ENCODE measurements at places on chromosomes 5 and 9. TPM values are rescaled to one million over a fixed set of nuclear protein-coding genes. Genes with fewer than 3 reads are reported as not detected.
A peak's percentile ranks its signal among the peaks of the same experiment; 100 is the strongest.

DNA sequence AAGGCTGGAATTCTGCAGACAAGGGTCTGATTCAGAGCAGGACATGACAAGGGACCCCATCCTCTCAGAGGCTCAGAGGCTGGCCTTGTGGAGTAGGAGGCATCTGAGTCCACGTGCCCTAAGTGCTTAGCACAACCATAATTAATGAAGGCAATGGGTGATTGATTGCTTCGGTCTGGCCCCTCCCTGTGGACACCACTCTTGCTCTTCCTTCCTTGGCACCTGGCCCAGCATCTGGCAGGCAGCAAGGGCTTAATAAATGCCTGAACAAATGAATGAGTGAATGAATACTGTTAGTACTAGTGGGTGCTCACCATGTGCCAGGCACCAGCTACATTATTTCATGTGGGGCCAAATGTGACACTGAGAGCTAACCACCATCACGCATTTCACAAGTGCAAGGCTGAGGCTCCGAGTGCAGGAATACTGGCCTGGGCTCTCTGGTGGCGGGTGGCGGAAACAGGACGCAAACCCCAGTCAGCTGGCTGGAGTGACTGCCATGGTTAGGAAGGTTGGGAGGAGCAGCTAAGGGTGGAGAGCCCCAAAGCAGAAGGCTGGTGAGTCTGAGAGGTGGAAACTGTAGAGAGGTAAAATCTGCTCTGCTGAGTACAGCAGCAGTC is 53.6 kb downstream of the ASS1 start:
- DNase-seq: peak; percentile 78

GRCh38 chr9:90301277-90301653 is 341.4 kb downstream of the DIRAS2 start:
- no peak for DNase-seq

DNA sequence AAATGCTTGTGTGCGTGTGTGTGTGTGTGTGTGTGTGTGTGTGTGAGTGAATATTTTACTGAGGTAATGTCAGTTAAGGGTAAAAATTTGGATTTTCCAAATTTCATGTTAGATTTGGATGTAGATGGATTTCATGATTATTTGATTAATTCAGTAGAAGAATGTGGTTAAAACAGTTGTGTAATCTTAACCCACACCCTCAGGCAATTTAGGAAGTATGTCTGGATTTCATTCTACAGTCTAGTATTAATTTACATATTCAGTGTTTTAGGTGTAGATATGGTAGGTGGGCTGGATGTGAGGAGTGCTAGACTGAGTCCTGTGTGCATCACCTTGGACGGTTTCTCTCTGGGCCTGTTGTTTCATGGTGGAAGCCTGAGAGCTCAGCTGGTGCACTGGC is 99.1 kb upstream of the CKMT2 start:
- DNase-seq: no peak

LCN15 gene
- not detected for total RNA-seq

DNA sequence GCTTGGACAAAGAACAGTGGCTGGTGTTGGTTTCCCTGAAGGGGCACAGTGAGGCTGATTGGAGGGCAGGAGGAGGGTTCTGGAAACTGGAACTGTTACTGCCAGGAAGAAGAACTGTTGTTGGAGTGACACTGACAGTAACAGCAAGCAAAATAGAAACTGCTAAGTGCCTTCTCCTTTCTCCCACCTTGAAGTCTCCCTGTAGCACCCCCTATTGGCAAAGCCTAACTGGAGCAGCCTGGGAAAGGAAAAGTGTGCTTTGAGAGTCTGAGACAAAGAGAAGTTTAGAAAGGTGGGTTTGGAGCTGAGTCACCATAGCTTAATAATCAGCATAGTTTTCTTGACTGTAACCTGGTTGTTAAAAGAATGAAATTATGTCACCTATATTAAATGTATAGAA is 2.5 kb upstream of the TMEM174 start:
- DNase-seq: no peak

DNA sequence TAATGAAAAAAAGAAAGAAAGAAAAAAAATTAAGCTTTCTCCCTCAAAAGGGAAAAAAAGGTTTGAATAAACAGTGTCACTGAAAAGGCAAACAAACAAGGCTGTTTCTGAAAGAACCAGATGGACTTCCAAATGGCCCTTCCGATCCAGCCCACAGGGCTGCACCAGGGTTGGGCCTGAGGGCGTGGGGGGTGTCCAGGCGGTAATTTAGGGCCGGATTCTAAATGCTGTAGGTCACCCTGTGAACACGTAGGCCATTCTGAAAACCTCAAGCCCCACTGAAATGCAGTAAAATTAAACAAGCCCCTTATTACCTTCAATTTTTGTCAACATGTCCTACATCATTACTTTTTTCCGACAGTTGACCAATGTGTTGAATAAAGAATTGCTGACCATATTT is 132.1 kb downstream of the HSD17B3 start:
- no peak for DNase-seq

- DNase-seq: no peak
Observed at GRCh38 chr5:23072179-23072578, 219.0 kb upstream of the CDH12 start.

Measured in right lobe of liver (tissue), 6 donors.